ENCODE measurements at places on chromosomes 11 and 22.

DNA sequence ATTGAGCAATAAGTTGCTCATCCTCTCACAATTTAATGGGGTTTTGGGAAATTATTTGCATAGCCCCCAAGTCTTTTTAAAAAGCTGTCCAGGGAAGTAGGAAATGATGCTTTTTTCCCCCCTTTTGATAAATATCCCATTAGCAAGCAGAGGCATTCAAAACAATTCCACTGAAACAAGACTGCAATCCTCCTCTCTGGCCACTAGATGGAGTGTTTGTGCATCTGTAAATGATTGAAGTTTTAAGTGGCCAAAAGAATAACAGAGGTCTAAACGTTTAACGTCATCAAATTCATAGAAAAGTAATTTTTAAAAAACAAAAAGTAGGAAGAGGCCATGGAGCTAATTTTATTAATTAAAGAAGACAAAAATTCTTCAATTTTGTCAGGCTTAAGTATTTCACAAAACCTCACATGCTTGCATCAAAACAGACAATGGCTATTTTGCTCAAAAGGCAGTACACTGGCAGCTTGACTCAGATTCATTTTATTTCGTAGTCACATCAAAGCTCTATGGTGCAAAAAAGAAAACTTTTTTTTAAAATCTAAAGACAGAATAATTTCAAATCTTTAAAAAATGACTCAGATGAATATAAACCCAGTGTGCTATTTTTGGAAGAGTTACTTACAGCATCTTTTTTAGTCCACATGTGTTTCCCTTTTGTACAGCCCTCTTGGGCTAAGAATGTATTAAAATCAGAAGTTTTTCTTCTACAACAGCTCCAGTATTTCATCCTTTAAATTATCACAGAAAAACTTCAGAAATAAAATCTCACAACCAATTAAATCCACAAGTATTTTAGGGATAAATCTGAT, 17.8 kb downstream of the CHORDC1 start:
- no peak for DNase-seq

DNA sequence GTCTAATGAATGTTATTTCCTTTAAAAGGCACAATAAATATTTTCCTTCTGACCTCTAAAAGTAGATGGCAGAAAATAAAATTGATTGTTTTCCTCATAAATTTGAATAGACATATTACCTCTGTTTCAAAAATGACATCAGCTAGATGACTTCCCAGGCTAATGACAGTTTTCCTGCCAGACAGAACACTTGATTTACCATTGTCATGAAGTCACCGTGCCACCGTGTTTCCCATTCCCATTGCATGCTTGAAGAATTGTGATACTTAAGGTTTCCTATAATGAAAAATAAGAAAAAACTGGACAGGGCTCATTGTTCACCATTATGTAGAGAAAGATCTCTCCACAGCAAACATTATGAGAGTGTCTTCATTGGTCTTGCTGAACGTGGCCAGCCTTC, 151.1 kb downstream of the NCAM1 start:
- DNase-seq, result no peak

DNA sequence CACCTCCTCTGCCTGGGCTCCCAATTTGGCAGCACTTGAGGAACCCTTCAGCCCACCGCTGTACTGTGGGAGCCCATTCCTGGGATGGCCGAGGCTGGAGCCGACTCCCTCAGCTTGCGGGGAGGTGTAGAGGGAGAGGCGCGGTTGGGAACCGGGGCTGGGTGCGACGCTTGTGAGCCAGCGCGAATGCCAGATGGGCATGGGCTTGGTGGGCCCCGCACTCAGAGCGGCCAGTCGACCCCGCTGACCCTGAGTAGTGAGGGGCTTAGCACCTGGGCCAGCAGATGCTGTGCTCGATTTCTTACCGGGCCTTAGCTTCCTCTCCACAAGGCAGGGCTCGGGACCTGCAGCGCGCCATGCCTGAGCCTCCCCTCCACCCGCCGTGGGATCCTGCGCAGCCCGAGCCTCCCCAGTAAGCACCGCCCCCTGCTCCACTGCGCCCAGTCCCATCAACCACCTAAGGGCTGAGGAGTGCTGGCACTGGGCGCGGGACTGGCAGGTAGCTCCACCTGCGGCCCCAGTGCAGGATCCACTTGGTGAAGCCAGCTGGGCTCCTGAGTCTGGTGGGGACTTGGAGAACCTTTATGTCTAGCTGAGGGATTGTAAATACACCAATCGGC, 58.3 kb upstream of the DEFB108B start:
- no peak for DNase-seq

DNA sequence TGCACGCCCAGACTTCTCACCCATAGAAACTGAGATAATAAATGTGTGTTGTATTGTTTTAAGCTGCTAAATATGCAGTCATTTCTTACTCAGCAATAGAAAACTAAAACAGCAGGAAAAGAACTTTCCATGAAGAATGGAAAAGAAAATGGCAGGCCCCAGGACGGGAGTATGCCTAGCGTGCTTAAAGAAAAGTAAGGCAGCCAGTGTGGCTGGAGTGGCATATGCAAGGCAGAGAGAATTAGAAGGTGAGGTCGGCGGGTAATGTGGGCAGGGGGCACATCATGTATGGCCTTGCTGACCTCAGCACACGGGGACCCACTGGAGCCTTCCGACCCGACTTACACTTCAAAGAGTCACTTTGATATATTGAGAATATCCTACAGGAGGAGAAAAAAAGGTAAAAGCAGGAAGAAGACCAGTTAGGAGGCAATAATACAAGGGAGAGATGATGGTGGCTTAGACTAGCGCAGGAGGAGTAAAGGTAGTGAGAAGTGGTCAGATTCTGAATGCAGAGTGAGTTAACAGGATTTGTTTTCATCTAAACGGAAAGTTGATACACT, 20.5 kb downstream of the TBRG1 start:
- DNase-seq, result no peak

- no peak for DNase-seq
Observed at GRCh38 chr11:65135633-65136145, 1.4 kb upstream of the SYVN1 start.

- DNase-seq, result no peak
Observed at GRCh38 chr11:69300120-69301060, 6.4 kb downstream of the MYEOV start.

DNA sequence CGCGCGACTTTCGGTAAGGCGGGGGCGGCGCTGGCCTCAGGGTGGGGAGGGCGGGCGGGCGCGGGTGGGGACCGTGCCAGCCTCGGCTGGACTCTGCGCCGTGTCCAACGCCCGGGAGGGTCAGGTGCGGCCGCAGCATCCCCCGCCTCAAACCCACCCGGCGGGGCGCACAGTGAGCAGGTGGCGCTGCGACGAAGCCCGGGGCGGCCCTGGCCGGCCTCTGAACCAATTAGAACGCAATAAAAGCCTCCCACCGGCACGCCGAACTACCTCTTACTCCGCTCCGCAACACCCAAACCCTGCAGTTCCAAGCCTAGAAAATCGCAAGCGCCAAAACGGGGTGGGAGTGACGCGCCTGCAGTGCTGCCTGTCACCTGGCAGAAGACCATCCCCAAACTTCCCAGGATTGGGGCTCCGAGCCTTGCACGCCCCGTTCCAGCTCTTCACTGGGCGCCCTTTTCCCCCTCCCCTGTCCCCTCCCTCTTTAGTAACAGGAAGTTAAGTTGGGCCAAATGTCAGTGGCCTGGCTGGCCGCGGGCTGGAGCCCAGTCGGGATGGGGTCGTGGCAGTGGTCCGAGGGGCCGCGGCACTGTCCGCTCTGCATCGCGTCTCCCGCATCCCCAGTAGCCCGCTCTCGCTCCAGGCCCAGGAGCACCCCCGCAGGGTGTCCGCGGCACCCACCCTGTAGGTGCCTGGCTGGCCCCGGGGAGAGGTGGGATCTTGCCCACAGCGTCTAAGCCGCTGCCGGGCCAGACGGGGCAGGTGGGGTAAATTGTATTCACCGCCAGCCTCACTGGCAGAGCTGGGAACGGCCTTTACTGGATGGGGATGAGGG, 541 bp downstream of the MICAL2 start:
- DNase-seq, result no peak

DNA sequence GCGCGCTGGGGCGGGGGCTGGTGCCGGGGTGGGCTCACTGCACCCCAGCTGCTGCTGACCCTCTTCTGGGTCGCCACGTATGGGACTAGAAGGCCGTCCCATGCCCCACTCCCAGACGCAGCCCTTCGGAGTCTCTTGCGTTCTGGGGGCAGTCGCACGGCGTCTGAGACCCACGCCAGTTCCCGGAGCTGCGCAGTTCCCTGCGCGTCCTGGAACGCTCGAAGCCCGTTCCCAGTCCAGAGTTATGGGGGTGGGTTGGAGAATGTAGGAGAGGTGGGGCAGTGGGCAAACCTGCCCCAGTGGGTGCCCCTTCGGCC, 375 bp downstream of the LAYN start:
- no peak for DNase-seq

DNA sequence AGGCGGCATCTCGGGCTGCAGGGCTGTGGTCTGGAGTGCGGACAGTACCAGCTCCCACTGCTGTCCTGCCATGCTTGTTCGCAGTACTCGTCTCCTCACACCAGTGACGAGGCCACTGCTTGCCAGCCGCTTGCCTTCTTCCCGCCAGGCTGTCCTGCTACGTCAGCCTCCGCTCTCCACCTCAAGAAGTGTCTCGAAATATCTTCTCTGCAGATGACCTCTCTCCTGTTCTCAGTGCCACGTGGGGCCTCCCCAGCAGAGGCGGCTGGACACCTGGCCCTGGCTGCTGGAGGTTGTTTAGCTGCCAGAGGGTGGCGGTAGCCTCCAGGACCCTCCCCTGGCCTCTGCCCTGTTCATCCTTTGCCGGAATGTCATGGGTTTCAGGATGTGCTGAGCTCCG, 3.1 kb upstream of the CCDC188 start:
- DNase-seq, result no peak

- no peak for DNase-seq
Observed at GRCh38 chr11:68090706-68091105, 30.5 kb downstream of the CHKA start.

GRCh38 chr11:68715456-68716122, 31.2 kb downstream of the GAL start:
- no peak for DNase-seq

- no peak for DNase-seq
Observed at GRCh38 chr22:47019012-47019790, 256.8 kb downstream of the TBC1D22A start.

GRCh38 chr22:36235585-36235984, 3.7 kb downstream of the APOL2 start:
- no peak for DNase-seq

DNA sequence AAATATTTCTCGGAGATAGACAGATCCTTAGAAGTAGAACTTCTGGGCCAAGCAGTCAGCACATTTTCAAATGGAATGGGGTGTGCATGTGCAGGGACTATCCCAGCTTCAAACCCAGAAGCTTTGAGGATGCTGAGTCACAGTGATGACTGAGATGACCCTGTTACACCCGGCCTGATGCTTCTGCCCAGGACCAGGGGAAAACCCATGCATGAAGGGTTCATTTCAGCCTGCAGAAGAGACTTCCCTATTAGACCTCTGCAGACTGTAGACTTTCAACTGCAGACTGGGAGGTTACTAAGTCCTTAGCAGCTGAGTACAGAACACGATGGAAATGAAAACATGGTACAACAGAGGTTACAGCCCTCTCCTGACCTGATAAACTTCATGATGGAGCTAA, 3.6 kb upstream of the OR2AT4 start:
- DNase-seq, result peak; percentile 24

GRCh38 chr22:35540595-35541253, at the start of gene RASD2:
Gene RASD2 (plus strand): TSS chr22:35540831. CDS start chr22:35546810, 5,979 bp downstream.
- peak; percentile 12 for DNase-seq

DNA sequence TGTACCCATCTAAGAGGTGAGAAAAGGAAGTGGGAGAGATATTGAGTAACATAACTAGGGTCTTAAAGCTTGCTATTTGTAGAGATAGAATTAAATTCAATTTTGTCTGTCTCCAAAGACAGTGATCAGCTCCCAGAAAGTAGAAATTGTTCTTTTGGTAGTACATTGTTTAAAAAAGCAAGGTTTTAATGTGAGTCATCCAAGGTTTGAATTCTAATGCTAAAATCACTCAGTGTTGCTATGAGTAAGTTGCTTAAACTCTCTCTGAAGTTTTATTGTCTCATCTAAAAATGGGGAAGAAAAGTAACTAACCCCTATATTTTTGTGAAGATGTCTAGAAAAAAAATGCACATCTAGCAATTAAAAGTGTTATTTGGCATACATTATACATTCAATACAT, 1004.5 kb upstream of the CCDC90B start:
- no peak for DNase-seq

- no peak for DNase-seq
Observed at GRCh38 chr11:106656646-106657045, 361.6 kb downstream of the GUCY1A2 start.

DNA sequence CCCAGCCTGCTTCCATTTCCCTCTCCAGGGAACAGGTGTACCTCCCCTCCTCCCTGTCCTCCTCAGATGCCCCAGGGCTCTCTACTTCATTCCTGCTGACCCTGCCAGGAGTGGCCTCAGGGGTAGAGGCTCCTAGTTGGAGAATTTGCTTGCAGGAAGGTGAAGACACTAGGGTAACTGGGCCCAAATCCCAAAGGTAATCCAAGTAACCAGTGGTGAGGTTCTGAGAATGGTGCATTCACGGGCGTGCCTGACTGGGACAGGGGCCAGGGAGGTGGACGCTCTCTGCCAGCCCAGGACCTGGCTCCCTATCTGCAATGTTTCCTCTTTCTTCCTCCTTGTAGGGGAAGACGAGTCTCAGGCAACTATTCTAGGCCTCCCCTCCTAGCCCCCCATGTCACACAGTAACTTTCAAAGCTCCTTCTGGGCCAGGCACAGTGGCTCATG, 2.9 kb downstream of the SLC35C1 start:
- no peak for DNase-seq

- no peak for DNase-seq
Observed at GRCh38 chr11:113411536-113411935, 24.0 kb downstream of the ANKK1 start.

DNA sequence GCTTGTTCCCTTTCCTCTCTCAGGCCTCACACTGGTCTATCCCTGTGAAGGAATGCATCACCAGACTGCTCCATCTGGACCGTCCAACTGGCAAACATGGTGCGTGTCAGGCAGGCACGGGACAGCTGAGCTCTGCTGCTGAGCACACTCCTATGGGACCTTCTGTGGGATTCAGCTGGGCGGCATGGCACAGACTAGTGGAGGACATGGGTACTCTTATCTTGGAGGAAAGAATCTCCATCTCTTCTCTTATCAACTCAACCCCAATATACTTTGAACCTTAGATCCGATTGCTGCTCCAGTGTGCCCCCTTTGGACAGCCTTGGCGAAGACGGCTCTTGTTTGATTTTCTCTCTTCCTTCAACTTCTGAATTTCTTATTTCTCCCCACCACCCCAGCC, 593.6 kb downstream of the ETS1 start:
- DNase-seq, result no peak

GRCh38 chr11:91822805-91823204, 401.8 kb upstream of the FAT3 start:
- no peak for DNase-seq

- DNase-seq, result no peak
Observed at GRCh38 chr11:32215157-32215556, 124.3 kb downstream of the RCN1 start.

DNA sequence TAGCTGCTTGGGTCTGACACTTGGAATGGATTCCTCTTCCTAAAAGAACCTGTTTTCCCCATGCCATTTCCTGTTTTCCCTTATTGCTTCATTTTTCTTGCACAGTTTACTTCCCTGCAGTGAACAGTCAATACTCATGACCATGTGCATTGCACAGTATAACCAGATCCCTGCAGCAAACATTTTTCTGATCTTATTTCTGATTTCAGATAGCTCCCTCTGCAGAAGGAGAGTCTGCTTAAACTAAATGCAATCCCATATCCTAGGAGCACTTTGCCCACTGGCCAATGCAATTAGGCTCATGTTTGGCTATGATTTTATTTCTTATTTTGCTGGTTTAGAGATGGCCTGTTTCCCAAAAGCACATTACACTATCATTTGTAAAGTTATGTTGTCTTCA, 96.7 kb upstream of the CD44 start:
- DNase-seq, result no peak

GRCh38 chr11:110479108-110480101, 49.7 kb downstream of the FDX1 start:
- DNase-seq, result no peak

Data from activated T-helper 1 cell treated with anti-CD3 and anti-CD28 coated beads, Interleukin-12 subunit alpha, Interleukin-12 subunit beta, Interleukin-2, Interleukin-4 antibody, amounts not matched to agents 30 ng/mL and 10 ng/mL and 1 ng/mL, durations not matched to agents 14 hours and 24 hours and 36 hours (primary cell).